Fibroblast of pulmonary artery (primary cell): ENCODE measurements at places on chromosomes 13 and 19.

GRCh38 chr13:100532090-100532766, 56.4 kb downstream of the GGACT start:
- DNase-seq, result no peak

GRCh38 chr19:34484328-34484727, 2.8 kb downstream of the WTIP start:
- no peak for DNase-seq

DNA sequence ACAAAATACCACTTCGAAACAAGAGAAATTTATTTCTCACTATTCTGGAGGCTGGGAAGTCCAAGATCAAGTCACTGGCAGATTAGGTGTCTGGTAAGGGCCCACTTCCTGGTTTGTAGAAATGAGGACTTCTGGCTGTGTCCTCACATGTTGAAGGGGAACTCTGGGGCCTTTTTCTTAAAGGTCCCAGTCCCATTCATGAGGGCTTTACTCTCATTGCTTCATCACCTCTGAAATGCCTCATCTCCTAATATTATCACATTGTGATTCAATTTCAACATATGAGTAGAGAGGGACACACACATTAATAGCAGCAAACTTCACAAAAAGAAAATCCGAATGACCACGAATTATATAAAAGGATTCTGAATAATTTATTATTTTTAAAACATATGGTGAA, 21.6 kb upstream of the SIGLEC14 start:
- DNase-seq, result no peak

DNA sequence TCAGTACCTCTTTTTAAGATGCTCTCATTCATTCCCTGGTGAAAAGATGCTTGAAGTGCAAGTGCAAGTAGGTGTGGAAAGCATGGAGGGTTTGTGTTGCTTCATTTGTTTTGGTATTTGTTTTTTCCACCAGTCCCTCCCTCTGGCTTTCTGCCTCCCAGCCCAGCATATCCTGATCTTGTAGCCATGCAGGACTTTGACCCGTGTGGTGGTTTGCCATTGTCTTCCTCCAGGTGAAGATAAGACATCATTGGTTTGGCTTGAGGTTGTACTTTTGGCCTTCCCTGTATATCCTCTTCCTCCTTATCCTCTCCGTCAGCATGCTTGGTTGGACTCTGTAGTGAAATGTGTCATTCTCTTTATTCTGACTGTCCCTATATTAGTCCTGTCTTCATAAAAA, 9.1 kb downstream of the SPINT2 start:
- no peak for DNase-seq

DNA sequence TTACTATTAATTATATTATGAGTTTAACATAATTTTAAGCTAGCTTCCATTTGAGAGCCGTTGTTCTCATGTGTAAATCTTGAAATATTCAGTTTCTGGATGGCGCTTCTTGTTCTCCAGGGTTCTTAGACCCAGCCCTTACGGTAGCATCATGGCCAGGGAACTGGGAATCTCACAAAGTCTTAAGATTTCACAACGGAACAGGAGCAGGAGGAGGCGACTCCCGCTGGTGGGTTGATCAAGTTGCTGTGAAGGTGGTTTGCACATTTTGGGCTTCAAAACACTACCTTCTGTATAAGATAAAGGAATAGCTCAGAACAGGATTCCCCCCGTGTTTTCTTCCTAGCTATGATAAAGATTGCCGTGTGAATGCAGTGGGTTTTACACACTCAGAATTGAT, 2.8 kb downstream of the NAXD start:
- DNase-seq, result no peak

- DNase-seq, result peak; percentile 47
These were observed 4.6 kb upstream of the APC2 start for GRCh38 chr19:1445185-1445931.

- DNase-seq, result no peak
These were observed 18.8 kb upstream of the GAS6 start for GRCh38 chr13:113882716-113883115.

- DNase-seq, result no peak
These were observed 39.5 kb upstream of the SERP2 start for GRCh38 chr13:44333950-44334655.

DNA sequence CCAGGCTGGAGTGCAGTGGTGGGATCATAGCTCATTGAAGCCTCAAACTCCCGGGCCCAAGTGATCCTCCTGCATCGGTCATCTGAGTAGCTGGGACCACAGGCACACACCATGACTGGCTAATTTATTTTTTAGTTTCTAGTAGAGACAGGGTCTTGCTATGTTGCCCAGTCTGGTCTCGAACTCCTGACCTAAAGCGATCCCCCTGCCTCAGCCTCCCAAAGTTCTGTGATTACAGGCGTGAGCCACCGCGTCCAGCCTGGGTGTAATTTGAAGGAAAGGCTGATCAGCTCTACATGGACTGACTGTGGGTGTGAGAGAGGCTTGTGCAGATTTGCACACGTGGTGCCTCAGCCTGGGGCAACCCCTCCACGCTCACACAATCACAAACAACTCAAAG, 31.1 kb downstream of the ADGRL1 start:
- no peak for DNase-seq

GRCh38 chr19:6731822-6732221, 5.6 kb downstream of the GPR108 start:
- no peak for DNase-seq

GRCh38 chr13:44112700-44113329, 233.1 kb downstream of the LACC1 start:
- DNase-seq, result no peak

GRCh38 chr19:55245236-55245904, 13.4 kb downstream of the PPP6R1 start:
- no peak for DNase-seq

DNA sequence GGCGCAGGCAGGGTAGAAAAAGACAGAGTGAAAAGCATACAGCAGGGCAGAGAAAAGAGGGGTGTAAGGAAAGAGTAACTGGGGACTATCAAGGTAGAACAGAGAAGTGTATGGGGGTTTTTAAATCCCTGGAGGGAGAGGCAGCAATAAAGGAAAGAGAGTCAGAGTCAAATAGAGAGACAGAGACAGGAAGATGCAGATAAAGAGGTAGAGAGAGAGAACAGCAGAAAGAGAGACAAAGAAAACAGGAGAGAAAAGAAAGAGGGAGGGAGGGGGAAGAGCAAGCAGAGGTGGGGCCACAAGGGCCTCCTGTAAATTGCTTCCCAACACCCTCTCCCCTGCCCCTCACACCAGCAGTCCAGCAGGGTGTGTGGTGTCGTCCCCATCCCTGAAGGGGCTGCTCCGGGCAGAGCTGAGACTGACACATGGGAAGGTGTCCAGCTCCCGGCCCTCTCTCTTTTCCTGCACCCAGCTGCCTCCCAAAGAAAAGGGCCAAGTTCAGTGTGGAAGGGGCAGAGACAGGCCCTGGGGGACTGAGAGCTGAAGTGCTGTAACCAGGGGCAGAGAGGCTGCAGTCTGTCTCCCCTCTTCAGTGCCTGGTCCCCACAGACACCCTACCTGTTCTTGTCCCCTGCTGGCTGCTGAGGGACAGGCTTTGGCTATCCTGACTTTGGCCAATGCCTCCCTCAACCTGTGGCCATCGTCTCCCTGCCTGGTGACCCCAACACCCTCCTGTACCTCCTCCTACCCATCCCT, 17.4 kb upstream of the POU2F2 start:
- no peak for DNase-seq
